Right ventricle myocardium inferior (tissue), 1 donor: ENCODE measurements at places on chromosomes 6 and 20. TPM values are rescaled to one million over a fixed set of nuclear protein-coding genes. Genes with fewer than 3 reads are reported as not detected.

SLC39A7 gene
- total RNA-seq: 55.4 TPM

MRAP2 gene
- not detected for total RNA-seq

SCRT2 gene
- total RNA-seq: not detected

PRL gene
- not detected for total RNA-seq

- no peak for DNase-seq
Measured at GRCh38 chr6:85775883-85776282, 133.2 kb upstream of the SYNCRIP start.

- no peak for DNase-seq
Measured at GRCh38 chr6:167559675-167560479, 235.0 kb downstream of the TTLL2 start.

GRCh38 chr6:54621285-54621684 is 225.3 kb upstream of the FAM83B start:
- DNase-seq: no peak

GRCh38 chr6:75169689-75170586 is 35.9 kb downstream of the COL12A1 start:
- no peak for DNase-seq

DNA sequence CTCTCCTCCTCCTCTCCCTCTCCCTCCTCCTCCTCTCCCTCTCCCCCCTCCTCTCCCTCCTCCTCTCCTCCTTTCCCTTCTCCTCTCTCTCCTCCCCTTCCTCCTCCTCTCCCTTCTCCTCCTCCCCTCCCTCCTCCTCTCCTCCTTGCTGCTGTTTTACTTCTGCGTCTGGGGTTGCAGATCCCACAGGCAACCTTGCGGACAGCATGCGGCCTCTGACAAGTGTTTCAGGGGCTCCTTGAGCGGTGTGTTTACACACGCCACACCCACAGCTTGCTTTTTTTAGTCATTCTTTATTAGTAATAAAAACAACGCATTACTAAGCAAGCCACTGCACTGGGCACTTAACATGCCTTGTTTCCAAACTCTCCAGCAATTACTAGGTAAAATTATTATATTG is 81.9 kb downstream of the TFAP2C start:
- no peak for DNase-seq

DNA sequence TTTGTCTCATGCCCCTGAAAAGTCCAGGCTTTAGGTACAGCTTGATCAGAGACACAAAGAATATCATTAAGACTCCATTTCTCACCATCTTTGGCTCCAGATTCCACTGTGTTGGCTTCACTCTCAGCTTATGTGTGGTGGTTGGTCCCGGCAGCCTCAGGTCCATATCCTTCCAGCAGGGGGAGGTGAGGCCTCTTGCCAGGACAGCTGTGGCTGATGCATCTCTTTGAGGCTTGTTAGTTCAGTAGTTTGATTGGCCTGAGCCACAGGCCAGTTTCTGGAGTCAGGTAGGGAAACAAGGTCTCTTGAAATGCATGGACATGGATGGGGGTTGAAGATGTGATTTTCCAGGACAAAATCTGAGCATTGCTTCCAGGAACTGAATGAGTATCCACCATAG is 62.4 kb downstream of the JAG1 start:
- DNase-seq: peak; percentile 73

DNA sequence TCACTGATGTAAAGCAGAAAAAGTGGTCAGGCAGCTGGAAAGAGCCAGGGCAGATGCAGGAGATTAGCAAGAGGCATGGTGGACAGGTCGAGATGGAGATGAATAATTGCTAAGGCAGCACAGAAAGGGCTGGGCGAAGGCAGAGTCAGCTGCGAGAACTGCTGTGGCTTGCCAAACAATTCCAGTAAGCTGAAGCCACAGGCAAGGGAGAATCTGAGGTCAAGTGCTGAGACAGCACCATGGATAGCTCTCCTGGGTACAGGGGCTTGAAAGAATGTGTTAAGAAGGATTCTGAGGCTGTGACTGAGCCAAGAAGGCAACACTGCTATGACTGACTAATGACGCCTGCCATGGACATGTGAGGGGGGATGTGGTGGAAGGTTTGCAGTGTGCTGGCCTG is 220.8 kb upstream of the FOXA2 start:
- DNase-seq: no peak

- no peak for DNase-seq
Measured at GRCh38 chr20:22863826-22864225, 171.3 kb upstream of the SSTR4 start.

GRCh38 chr6:72999995-73000394 is 225.3 kb downstream of the KHDC1L start:
- DNase-seq: no peak

GRCh38 chr6:6986344-6986743 is 121.4 kb upstream of the RREB1 start:
- no peak for DNase-seq

GRCh38 chr20:23970049-23970448 is 18.5 kb downstream of the GGTLC1 start:
- no peak for DNase-seq

DNA sequence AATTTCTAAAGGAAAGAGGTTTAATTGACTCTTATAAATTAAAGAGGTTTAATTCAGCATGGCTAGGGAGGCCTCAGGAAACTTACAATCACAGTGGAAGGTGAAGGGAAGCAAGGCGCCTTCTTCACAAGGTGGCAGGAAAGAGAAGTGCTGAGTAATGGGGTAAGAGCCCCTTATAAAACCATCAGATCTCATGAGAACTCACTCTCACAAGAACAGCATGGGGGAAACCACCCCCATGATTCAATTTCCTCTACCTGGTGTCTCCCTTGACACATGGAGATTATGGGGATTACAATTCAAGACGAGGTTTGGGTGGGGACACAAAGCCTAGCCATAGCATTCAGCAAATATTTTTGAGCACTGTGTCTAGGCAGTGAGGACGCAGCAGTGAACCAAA is 3.9 kb upstream of the IPCEF1 start:
- no peak for DNase-seq

GRCh38 chr6:43909474-43910148 is 139.6 kb downstream of the VEGFA start:
- no peak for DNase-seq

GRCh38 chr6:116595247-116595646 is 21.0 kb upstream of the RSPH4A start:
- no peak for DNase-seq
